Aorta (tissue), 5 donors: ENCODE measurements at places on chromosomes 7 and 10. TPM values are rescaled to one million over a fixed set of nuclear protein-coding genes. Genes with fewer than 3 reads are reported as not detected.

Gene CFAP58
- 1.3 TPM for total RNA-seq

Gene GARS1
- total RNA-seq = 73.8 TPM

Gene SPDYE2B
- not detected for total RNA-seq

Gene NPTX2
- 11.5 TPM for total RNA-seq
